ENCODE measurements at places on chromosomes 4 and X.

DNA sequence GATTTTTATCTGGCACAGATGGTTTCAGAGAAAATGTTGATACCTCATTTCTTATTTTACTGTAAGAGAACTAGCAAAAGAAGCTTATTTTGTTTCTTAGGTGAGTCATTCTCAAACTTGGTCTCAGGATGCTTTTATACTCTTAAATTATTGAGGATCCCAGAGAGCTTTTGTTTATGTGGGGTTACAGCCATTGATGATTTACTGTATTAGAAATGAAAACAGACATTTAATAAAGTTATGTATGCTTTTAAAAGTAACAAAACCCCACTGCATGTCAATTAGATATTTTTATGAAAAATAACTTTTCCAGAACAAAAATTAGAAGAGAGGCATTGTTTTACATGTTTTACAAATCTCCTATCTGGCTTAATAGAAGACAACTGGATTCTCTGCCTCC lies 12.1 kb downstream of the USP9X start:
- no peak for DNase-seq

DNA sequence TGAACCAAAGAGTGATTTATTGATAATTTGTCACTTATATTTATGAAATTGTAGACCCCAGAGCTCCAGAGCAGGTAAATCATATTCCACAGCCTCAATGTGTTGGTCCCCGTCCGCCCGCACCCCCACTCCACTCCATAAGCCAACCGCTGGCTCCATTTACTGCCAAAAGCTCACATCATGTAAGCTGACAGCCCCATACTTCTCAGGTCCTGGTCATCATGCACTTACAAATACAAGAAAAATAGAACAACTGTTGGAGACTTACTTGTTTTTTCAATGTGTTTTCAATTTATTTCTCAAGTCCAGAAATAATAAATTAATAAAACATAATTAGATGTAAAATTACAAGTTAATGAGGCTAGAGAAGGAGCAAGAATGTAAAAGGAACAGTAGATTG lies 235.7 kb upstream of the HAND2 start:
- DNase-seq, result peak; percentile 31

DNA sequence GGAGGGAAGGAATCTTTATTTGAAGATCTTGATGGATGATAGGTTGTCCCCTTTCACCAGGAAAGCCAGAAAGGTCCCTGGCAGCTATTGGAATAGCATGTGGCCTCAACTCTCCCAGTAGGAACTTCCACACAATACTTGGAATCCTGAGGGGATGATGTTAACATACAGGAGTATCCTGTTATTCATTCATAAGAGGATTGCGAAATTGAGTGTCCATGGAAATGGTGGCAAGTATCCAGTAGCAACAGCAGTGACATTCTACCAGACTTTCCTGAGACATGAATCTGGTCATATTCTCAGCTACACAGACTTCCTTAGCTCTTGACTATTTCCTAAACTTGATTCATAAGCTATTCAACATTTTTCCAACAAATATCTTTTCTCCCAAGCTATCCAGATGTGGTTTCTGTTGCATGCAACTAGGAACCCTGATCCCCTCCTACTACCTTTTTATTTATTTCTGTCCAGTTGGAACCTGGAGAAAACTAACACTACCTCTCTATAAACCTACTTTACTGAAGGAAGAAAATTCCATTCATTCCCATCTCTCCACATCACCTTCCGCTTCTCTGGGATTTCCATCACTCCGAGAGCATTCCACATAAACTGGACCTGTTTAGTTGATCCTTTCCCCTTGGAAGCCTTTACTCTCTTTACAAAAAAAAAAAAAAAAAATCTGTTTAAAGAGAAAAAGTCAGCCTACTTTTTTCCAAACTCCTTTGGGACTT lies 101.8 kb downstream of the ANXA5 start:
- no peak for DNase-seq

DNA sequence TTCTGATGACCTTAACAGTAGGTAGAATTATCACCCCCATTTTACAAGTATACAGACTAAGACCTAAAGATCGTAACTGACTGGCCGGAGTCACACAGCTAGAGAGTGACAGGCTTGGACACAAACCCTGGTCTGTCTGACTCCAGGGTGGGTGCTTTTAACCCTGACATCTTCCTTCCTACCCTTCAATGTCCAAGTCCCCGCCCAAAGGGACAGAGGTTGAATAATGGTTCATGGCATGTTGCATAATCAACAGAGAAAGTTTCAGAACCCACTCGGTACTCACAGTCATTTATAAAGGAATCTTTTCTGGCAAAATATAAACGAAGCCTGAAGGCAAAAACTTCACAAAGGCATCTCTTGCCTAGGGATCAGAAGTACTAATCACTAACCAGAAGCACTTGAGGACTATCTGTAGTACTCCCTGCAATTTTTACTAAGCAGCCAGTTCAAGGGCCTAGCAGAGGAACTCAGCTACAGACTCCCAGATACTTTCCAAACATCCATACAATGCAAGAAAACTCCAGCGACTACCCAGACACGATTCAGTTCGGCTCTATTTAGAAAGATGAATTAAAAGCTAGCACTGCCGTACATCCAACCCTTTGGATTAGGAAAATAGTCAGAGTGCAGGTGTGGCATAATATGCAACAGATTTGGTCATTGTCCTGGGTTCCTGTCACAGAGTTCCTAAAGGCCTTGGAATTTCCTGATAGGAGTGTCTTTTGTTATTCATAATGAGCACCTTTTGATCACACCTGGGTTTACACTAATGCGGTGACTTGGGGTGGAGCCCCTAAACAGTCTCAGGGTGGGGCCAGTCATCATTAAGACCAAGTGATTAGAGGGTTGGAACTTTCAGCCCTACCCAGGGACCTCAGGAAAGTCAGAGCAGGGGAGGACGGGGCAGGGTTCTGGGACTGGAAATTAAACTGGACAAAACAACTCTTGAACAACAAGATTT lies 44.0 kb downstream of the RELL1 start:
- no peak for DNase-seq

- no peak for DNase-seq
These were observed 40.2 kb upstream of the HGFAC start for GRCh38 chr4:3401436-3402171.

GRCh38 chrX:63922221-63922620 lies 137.2 kb upstream of the ARHGEF9 start:
- DNase-seq, result no peak

DNA sequence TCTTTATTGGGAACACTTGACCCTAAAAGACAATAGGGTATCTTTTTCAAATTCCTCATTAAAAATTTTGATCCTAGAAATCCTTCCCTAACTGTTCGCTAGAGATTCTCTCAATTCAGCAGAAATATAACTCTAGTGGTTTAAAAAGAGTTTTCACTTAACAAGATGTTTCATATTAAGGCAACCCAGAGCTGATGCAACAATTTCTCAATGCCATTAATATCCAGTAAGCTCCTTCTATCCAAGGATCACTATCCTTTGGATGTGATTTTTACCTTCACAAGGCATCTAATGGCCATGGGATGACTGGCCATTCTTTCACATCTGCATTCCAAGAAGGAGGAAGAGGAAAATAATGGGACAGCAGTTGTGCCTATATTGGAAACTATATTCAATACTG lies 183.4 kb downstream of the ANKRD50 start:
- DNase-seq, result no peak

DNA sequence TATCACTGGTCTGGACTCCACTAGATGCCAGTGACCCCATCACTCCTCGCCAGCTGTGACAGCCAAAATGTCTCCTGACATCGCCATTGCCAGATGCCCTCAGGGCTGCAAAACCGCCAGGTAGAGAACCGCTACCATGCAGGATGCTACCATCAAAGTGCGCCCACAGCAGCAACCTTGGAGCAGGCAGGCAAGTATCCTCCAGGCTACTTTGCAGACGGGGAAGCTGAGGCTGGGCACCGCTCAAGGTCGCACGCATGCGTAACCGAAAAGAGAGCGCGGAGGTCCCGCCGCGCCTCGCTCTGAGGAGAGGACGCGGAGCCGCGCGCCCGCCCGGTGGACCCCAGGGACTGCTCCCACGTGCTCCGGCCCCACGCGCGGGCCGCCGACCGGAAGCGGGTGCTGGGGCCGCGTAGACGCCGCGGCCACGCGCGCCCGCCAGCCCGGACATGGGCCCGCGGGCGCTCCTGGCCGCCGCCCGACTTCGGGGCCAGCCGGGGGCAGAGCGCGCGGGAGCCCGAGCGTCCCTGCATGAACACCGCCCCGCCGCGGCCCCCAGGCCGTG lies at the start of gene STS:
TSS of gene STS (plus strand) at position 300 of the 565 bp plus-strand sequence. CDS start 105,488 bp downstream, outside the sequence.
- peak; percentile 39 for DNase-seq

DNA sequence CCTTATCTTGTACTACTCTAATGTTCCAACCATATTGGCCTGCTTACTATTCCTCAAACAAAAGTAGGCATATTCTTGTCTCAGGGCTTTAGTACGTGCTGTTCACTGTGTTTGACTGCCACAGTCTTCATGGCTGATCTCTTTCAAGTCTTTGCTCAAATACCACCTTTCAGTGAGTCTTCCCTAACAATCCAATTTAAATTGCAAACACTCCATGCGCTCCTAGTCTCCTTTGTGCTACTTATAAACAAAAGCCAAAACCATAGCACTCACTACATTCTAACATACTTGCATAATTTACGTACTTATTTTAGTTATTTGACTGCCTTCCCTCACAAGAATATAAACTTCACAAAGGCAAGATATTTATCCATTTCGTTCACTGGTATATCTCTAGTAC lies 1.7 kb upstream of the ART3 start:
- no peak for DNase-seq

- DNase-seq, result no peak
These were observed 9.4 kb upstream of the AP1S2 start for GRCh38 chrX:15864023-15864422.

DNA sequence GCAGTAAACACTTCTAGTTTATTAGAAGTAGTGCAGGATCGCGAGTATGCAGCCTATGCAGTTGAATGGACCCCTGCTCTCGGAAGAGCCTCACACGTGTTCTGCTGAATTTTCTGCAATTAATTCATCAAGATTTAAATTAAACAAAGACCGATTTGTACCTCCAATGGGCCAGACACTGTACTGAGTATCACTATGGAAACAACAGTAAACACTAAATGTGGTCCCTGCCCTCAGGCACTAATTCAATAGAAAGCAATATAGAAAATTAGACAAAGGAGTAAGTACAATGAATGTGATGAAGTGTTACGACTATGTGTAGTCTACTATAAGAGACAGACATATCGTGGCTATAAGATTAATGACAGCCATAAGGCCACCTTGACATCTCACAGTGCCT lies 740.3 kb upstream of the FRG1 start:
- DNase-seq, result no peak

DNA sequence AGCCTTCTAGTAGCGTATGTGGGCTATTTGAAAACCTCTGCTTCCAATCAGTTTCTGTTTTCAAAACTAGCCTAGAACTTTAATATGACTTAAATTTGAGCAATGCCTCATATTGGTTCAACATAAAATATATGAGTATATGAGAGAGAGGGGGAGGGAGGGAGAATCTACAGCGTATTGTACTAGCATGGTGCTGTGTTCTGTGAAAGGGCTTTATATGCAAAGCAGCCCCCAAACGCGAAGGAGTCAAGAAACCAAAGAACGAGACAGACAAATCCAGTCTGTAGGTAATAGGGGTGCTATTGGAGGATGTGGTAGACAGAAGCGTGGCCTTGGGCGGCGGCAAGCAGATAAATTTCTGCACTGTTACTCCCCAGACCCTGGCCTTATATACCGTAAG lies 784 bp upstream of the ANXA5 start:
- no peak for DNase-seq

DNA sequence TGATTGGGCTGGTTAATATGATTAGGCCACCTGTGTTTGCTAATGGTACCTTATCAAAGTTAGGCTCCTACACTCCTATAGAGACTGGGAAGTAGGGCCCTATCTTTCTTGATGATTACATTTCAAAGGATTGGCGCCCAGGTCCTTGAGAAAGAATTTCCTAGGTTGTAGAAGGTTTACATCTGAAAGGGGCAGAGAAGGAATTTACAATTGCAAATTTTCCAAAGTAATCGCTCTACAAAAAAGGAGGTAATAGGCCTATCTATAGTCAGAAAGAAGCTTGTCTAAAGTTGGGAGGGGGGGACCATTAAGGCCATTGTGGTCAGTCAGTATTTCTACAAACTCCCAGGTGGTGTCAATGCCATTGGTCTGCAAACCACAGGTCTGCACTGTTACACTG lies 638.4 kb downstream of the IL1RAPL1 start:
- DNase-seq, result no peak

- DNase-seq, result no peak
These were observed 36.8 kb downstream of the CC2D2A start for GRCh38 chr4:15506464-15506863.

- DNase-seq, result no peak
These were observed 10.6 kb downstream of the SULT1E1 start for GRCh38 chr4:69849297-69849696.

- no peak for DNase-seq
These were observed 41.8 kb downstream of the PRKG2 start for GRCh38 chr4:81173213-81173612.

DNA sequence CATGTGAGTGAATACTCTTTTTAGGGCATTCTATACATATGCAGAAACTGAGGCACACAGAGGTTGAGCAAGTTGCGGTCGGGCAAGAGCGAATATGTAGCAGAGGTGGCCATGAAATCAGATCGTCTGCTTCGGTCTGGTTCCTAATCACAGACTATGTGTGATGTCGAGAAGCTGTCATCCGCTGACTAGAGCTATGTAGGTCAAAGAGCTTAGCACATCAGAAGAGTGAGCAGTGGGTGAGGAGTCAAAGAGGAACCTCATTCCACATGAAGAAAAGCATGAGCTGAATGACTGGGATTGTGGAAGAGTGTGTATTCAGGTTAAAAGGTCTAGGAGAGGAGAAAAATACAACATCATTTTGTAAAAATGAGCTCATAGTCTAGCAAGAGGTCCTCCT lies 19.0 kb downstream of the GAB3 start:
- DNase-seq, result no peak

GRCh38 chrX:137567682-137568232 lies 1.8 kb downstream of the ZIC3 start:
- no peak for DNase-seq

DNA sequence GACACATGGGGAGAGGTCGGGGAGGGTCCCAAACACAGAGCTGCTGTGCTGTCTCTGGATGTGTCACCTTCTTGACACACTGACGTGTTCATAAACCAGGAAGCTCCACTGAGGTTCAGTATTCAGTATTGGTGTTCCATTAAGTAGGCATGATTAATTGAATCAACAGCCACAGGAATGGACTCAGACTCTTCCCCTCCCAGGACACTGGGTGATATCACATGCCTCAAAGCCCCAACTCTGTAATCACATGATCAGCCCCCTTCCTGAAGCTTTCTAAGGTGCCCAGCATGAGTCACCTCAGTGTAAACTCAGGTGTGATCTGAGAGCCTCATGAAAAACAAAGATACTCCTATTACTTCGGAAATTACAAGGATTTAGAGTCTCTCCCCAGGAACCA lies 21.1 kb upstream of the HNRNPD start:
- DNase-seq, result no peak

- no peak for DNase-seq
These were observed 592.5 kb downstream of the PPARGC1A start for GRCh38 chr4:23297327-23297726.

DNA sequence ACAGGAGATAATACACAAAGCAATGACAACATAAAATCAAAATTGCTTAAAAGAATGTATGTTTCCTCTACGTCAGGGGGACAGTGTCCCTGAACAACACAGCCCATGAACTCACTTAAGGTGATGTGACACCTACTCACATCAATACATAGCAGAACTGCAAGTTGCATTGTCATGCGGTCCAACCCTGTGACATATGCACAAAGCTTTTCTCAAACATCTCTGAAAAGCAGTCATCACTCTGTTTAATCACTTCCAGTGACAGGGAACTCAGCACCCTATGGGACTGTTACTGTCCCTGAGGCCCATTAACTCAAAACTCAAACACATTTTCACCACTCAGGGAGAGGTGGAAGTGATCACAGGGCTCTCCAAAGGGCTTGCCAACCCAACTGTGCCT lies 2.4 kb downstream of the STX18 start:
- no peak for DNase-seq
